Esophagus mucosa (tissue), 1 donor: ENCODE measurements at places on chromosomes 3 and 15.

DNA sequence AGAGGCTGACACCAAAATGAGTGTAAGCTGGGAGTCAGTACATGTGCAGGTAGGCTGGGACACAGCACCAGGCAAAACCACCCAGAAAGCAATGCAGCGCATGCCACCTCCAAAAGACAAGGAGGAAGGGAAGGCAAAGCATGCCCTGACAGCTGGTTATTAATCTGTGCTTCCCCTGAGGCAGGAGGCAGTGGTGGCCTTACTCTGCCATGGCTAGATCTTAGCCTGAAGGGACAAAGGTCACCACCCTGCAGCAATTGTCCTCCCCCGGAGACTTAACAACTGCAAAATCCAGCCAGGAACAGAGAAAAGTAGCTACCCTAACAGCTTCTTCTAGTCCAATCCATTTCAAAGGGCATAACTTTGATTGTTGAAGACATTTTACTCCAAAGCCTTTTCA is 73.7 kb downstream of the PLD1 start:
- ATAC-seq, result no peak

GRCh38 chr3:141915016-141915415 is 38.6 kb downstream of the ATP1B3 start:
- no peak for ATAC-seq

DNA sequence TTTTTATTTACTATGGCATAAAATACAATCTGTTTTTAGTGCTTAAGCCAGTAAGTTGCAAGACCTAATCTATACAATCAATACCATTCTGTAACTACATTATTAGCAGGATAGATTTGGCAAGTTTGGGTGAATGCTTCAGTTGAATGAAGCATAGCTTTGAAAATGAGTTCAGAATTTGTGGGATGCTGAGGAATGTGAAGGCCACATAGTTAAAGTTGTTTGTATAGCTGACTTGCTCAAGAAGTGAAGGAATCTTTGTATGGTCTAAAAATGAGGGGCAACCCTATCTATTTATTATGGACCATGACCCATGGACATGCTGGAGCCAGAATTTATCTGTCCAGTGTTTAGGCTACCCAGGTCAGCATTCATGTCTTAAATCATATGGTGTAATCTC is 58.5 kb downstream of the CRYBG3 start:
- no peak for ATAC-seq

GRCh38 chr15:58459560-58459959 is 27.8 kb downstream of the LIPC start:
- ATAC-seq, result peak; percentile 41

DNA sequence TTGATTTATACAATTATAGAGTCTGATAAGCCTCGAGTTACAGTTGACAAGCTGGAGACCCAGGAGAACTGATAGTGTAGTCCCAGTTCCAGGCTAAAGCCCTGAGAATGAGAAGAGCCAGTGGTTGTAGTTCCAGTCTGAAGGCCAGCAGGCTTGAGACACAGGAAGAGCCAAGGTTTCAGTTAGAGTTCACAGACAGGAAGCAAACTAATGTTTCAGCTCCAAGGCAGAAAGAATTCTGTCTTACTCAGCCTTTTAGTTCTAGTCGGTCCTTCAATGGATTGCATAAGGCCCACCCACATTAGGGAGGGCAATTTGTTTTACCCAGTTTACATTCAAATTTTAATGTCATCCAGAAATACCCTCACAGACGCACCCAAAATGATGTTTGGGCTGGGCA is 102.7 kb downstream of the CDIN1 start:
- no peak for ATAC-seq

DNA sequence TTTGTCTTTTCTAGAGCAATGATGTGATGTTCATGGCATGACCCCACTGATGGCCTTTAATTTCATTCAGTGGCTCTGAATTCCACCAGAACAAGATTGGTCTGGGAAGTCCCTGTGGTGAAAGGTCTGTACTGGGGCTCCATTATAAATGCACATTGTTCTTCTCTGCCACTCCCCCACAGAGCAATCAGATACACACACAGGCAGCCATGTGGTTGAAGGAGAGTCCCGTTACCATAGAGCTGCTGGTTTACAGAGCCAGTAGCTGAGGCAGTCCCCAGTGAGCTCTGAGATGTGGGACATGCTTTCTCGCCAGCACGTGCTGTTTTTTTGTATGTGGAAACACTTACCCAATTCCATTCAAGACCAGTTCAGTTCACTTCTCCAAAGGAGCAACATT is 172.7 kb upstream of the TRIM42 start:
- no peak for ATAC-seq

DNA sequence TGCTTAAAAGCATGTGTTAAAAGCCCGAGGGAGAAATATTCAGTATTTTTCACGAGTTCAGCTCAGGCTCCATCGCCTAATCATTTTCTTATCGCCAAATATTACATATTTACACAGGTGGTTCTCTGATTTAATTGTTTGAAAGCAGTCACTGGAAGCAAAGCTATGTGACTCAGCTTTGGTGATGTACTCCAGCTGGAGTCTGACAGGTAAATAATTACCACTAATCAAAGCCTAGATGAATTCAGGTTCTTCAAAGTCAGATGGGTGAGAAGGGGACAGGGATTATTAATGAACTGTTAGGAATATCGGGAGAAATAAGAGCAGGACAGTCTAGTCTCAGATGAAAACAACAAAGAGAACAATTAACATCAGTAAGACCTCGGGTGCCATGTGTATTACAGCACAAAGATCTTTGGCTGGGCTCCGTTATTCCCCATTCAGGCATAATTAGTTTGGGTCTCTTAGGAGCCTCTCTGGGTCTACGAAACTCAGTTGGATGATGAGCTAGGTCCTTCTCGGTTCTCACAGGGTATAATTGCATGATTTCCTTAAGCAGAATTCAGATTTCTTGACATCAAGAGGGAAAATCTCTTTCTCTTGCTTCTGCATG is 331.7 kb upstream of the ADAMTS9 start:
- ATAC-seq, result no peak

GRCh38 chr3:120370463-120370862 is 21.3 kb upstream of the LRRC58 start:
- no peak for ATAC-seq
